ENCODE measurements at places on chromosomes 6 and 20.

DNA sequence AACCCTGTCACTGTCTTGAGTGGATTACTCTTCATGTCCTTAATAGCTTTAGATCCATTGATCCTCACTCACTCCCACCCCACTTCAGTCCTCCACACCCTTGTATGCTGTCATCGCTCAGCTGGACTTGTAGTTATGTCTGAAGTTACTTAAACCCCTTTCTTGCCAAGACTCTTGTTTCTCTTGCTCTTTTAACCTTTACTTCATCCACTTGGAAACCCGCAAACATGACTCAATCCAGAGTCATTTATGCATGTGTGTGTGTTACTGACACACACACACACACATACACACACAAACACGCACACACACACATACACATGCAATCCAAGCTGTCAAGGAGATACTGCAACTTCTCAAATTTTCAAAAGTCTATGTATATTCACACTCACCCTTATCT lies 341.8 kb downstream of the SYNE1 start:
- DNase-seq: no peak

DNA sequence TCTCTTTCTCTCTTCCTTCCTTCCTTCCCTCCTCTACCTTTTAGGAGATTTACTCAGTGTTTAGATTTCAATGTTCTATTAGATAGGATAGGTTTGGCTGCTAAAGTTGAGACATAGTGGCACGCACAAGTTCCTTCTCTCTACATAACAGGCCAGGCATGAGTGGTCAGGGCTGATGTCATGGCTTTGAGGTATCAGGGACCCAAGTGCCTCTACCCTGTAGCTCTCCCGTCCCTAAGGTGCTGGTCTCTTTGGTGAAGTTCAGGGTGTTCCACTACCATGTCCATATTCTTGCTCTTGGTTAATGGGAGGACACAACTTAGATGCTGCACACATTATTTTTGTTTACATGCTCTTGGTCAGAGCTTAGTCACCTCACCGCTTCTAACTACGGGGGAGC lies 245.3 kb downstream of the QKI start:
- no peak for DNase-seq

DNA sequence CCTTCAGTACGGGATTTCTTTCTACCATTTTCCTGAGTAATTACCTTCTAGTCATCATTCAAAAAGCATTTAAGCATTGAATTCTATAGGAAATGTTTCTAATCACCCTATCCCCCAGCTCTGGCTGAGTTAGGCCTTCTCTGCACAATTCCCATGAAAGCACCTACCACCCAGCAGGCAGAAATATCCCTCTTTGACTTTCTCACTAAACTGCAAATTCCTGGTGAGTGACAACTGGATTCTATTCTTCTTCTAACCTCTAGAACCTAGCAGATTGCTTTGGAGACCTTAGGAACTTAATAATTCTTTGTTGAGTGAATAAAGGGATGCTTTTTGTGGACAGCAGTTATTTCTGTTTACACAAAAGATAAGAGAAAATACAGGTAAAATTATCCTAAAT lies 328.7 kb downstream of the LAMA2 start:
- no peak for DNase-seq

DNA sequence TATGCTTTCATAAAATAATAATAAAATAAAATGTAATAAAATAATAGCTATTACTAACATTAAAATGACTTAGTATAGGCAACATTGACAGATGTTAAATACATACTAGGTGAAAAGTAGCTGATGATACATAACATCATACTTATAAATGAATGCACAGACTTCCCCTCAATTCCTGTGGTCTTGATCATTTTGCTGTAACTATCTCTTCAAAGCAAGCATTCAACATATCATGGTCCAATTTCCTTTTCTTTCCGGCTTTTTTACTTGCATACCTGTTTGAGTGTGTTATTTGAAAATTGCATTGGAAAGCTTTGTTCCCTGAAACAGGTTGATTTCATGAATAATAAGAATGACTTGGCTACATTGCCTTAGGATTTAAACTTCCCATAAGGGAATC lies 309.3 kb downstream of the HDGFL1 start:
- DNase-seq: no peak

DNA sequence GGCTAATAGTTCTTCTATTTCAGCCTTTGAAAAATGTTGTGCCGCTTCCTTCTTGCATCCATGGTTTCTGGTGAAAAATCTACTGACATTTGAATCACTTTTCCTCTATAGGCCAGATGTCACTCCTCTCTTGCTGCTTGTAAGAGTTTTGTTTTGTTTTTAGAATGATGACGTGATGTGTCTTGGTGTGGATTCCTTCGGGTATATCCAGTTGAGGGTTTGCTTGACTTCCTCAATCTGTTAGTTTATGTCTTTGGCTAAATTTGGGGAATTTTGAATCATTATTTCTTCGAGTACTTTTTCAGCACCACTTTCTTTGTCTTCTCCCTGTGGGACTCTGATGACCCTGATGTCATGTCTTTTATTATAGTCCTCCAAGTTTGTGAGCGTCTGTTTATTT lies 175.5 kb downstream of the MYLK4 start:
- no peak for DNase-seq
